Activated CD4-positive, alpha-beta T cell treated with anti-CD3 and anti-CD28 coated beads, Interleukin-2, amount 10 ng/mL, durations not matched to agents 7 days and 5 days (primary cell): ENCODE measurements at places on chromosomes 3 and 15. TPM values are rescaled to one million over a fixed set of nuclear protein-coding genes. Genes with fewer than 3 reads are reported as not detected.
A peak's percentile ranks its signal among the peaks of the same experiment; 100 is the strongest.

GRCh38 chr3:40278791-40279190 lies 30.7 kb upstream of the EIF1B start:
- no peak overlapping the region for H3K27ac ChIP-seq
- H3K4me3 ChIP-seq: no peak overlapping the region
- no peaks in the 10 kb centered on the region for H3K36me3 ChIP-seq
- no peak for DNase-seq
- no peaks in the 10 kb centered on the region for H3K4me1 ChIP-seq

DNA sequence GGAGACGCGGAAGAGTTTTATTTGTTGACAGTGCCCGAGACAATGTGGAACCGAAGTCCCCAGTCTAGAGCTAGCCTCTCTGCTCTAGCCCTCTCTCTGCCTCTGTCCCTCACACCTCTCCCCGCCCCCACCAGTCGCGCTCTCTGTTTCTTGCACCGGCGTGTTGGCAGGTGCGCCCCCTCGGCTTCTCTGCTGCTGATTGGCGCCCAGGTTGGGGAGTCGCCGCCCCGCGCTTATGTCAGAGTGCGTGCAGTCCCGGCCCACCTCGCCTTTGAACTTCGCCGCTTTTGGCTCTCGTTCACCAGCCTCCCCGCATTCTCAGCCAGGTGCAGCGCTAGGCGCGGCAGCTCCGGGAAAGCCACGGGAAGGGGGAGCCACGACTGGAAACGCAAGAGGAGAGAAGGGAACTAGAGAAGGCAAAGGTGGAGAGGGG lies at the start of gene SOX14:
Gene SOX14, plus strand, starts transcription at position 315 of the 433 bp plus-strand sequence. CDS start 470 bp downstream, outside the sequence.
- peak within 1 kb of the TSS; percentile 9 for H3K27ac ChIP-seq
- H3K36me3 ChIP-seq: no peaks in the 10 kb centered on the region
- no peak for DNase-seq
- H3K4me3 ChIP-seq: no peak within 1 kb of the TSS

GRCh38 chr3:48018841-48019240 lies 2.6 kb upstream of the MAP4 start:
- DNase-seq: no peak
- H3K4me1 ChIP-seq: peaks cover 30% of the 10 kb centered on the region
- H3K4me3 ChIP-seq: no peak overlapping the region
- no peaks in the 10 kb centered on the region for H3K27me3 ChIP-seq
- H3K36me3 ChIP-seq: peaks cover 2% of the 10 kb centered on the region

GRCh38 chr3:87324609-87325008 lies 48.2 kb upstream of the POU1F1 start:
- no peaks in the 10 kb centered on the region for H3K36me3 ChIP-seq
- peaks cover 11% of the 10 kb centered on the region for H3K27me3 ChIP-seq
- DNase-seq: no peak
- no peak overlapping the region for H3K4me3 ChIP-seq
- H3K27ac ChIP-seq: no peak overlapping the region

GRCh38 chr15:69583626-69584025 lies 131.0 kb downstream of the RPLP1 start:
- no peak for DNase-seq
- no peaks in the 10 kb centered on the region for H3K27me3 ChIP-seq
- H3K27ac ChIP-seq: no peak overlapping the region
- no peak overlapping the region for H3K4me3 ChIP-seq
- peaks cover 15% of the 10 kb centered on the region for H3K4me1 ChIP-seq
- H3K36me3 ChIP-seq: no peaks in the 10 kb centered on the region

DNA sequence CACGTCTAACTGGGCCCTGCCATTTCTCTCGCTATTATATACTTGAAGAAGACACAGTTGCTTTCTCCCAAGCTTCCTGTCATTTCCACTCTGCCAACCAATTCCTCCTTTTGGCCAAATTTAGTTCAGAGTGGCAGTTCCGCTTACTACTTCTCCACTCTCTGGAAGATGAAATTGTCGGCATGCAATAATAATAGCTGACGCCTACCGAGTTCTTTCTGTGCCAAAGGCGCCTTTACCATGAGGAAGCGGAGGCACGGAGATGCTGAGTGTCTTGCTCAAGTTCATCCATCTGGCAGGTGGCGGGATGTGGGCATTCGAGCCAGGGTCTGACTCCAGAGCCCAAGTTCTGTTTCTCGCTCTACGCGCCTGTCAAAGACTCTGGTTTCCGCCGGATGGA lies 14.6 kb upstream of the NRROS start:
- peak overlapping the region; percentile 50 for H3K4me3 ChIP-seq
- peaks cover 5% of the 10 kb centered on the region for H3K36me3 ChIP-seq

DNA sequence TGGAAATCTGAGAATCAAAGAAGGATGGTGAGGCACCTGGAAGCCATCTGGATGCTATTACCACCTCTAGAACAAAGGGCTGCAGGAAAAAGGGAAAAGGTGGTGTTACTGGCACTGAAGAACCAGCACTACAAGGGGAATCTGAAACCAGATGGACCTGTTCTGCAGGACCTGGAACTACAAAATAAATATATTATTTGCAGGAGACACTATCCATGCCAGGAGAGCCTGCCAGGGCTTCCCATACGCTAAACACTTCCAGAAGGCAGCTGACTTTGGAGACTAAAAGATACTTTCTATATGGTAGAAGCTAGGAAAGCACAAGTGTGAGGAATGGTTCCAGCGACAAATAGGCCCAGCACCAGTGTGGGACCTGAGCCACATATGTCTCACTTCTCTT lies 83.4 kb upstream of the POU1F1 start:
- H3K27ac ChIP-seq: no peak overlapping the region
- no peaks in the 10 kb centered on the region for H3K36me3 ChIP-seq
- H3K4me3 ChIP-seq: no peak overlapping the region
- H3K27me3 ChIP-seq: no peaks in the 10 kb centered on the region

GRCh38 chr15:42832576-42832975 lies 88.0 kb downstream of the TTBK2 start:
- no peaks in the 10 kb centered on the region for H3K27me3 ChIP-seq
- no peak for DNase-seq
- no peaks in the 10 kb centered on the region for H3K36me3 ChIP-seq
- no peaks in the 10 kb centered on the region for H3K4me1 ChIP-seq
- no peak overlapping the region for H3K4me3 ChIP-seq
- no peak overlapping the region for H3K27ac ChIP-seq

DNA sequence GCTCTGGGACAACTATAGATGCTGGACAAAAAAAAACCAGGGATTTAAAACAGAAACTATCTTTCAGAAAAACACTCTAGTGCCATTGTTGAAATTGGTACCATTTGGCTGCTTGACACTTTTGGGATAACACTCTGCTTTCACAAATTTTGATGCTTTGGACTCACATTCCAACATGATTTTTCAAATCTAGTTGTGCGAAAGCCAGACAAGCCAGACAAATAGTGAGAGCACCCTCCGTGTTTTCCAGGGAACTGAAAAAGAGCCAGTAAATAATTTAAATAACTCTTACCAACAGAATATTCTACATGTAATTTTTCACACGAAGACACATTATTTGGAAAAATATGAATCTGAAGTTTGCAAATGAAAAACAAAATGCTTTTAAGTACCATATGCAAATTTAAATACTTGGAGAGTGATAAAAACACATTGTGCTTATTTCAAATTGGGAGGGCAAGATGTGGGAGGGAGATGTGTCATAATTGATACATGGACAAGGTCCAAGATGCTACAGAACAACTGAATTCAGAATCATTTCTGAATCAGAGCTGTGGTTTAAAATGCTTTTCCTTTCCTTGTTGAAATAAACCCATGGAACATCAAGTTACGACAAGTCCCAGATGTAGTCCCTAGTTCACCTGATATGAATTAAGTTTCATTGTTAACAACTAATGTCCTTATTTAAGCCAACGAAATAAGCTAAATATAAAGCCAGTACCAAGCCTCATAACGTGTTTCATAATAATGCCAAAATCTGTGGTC lies 144.2 kb upstream of the SOX2 start:
- H3K4me1 ChIP-seq: no peaks in the 10 kb centered on the region
- no peak for DNase-seq
- no peak overlapping the region for H3K4me3 ChIP-seq
- no peak overlapping the region for H3K27ac ChIP-seq
- no peaks in the 10 kb centered on the region for H3K36me3 ChIP-seq
- H3K27me3 ChIP-seq: no peaks in the 10 kb centered on the region

DNA sequence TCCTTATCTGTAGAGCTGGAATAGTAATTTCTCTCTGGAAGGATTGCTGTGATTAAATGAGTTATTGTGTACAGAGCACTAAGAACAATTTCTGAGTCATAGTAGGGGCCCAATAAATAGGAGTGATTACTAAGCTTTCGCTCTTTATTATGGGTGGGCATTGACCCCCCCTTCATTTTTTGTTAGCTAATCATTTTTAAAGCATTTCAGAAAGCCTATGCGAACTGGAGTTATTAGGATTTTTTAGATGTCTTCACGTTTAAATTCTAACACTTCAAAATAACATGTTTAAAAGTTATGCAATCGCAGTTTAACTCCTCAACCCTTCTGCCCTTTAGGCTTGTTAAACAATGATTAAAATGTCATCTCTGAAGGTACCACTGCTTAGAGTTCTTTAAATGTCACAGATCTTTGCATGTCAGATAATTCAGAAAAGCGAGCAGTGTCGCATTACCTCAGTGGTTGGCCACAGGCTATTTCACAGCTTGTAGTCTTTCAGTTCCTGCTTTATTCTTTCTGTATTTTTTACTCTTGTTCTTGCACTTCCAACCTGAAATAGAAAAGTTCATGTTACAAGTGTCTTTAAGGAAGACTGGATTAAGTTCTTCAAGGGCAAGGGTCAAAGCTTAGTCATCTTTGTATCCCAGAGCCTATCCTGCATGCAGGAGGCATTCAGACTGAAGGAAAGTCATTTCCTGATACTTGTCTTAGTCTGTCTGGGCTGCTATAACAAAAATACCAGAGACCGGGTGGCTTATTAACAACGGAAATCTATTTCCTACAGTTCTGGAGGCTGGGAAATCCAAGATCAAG lies 102.9 kb downstream of the FNDC3B start:
- H3K4me1 ChIP-seq: peaks cover 33% of the 10 kb centered on the region
- H3K4me3 ChIP-seq: no peak overlapping the region
- DNase-seq: no peak
- peaks cover 4% of the 10 kb centered on the region for H3K36me3 ChIP-seq
- H3K27ac ChIP-seq: no peak overlapping the region

GRCh38 chr15:38554354-38554753 lies 10.3 kb downstream of the RASGRP1 start:
- H3K36me3 ChIP-seq: peaks cover 87% of the 10 kb centered on the region
- H3K4me1 ChIP-seq: peaks cover 88% of the 10 kb centered on the region
- H3K4me3 ChIP-seq: peak overlapping the region; percentile 0
- H3K27me3 ChIP-seq: no peaks in the 10 kb centered on the region
- peak overlapping the region; percentile 38 for H3K27ac ChIP-seq

DNA sequence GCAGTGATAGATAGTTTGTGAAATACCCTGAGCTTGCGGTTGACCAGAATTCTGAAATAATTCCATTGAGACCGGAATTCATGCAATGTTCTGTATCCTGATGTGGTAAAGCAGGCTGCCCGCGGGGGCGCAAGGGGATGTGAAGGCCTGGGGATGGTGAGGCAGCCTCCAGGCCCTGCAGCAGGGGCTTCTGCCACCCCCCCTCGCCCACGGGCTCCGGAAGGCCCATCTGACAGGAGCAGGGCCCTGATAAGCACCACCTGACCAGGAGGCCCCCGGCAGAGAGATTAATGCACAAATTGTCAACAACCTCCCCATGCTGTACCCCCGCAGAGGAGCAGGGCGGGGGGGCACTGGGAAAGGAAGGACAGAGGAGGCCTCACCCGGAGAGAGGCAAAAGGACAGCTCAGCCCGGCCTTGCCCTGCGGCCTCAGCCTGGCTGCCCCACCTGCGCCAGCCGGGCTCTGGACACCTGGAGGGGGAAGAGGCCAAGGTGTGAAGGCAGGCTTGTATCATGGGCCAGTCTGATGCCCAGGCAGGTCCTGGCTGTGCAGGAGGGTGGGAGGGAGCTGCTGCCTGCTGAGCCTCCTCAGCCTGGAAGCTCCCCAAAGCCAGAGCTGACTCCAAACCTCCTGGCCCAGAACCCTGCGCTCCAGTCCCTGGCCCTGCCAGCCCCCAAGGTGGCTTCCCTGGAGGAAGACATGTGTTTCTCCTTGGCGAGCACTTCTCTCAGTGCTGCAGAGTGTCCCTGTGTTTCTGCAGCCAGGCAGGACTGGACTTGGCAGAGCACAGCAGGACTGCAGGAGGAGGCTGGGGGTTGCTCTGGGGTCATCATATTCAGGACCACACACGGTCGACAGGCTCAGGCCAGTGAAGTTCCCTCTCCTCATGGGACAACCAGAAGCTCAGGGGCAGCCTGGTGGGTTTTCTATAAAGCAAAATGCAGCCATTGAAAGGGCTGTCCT lies 46.5 kb downstream of the RPN1 start:
- no peaks in the 10 kb centered on the region for H3K36me3 ChIP-seq
- peaks cover 1% of the 10 kb centered on the region for H3K4me1 ChIP-seq
- H3K27me3 ChIP-seq: peaks cover 6% of the 10 kb centered on the region

- DNase-seq: peak; percentile 58
- H3K27ac ChIP-seq: peak overlapping the region; percentile 95
- peaks cover 36% of the 10 kb centered on the region for H3K4me1 ChIP-seq
- no peaks in the 10 kb centered on the region for H3K27me3 ChIP-seq
These were observed 10.9 kb downstream of the GNB5 start for GRCh38 chr15:52180196-52180835.

- peak overlapping the region; percentile 71 for H3K4me3 ChIP-seq
- no peak overlapping the region for H3K27ac ChIP-seq
- peaks cover 72% of the 10 kb centered on the region for H3K27me3 ChIP-seq
- H3K36me3 ChIP-seq: no peaks in the 10 kb centered on the region
- no peak for DNase-seq
These were observed 31.3 kb upstream of the ST3GAL6 start for GRCh38 chr3:98731720-98732285.

- H3K4me3 ChIP-seq: no peak overlapping the region
- peaks cover 2% of the 10 kb centered on the region for H3K27me3 ChIP-seq
- peaks cover 10% of the 10 kb centered on the region for H3K4me1 ChIP-seq
- H3K36me3 ChIP-seq: no peaks in the 10 kb centered on the region
- no peak overlapping the region for H3K27ac ChIP-seq
- no peak for DNase-seq
These were observed 44.3 kb upstream of the MRPS22 start for GRCh38 chr3:139299261-139300132.

DNA sequence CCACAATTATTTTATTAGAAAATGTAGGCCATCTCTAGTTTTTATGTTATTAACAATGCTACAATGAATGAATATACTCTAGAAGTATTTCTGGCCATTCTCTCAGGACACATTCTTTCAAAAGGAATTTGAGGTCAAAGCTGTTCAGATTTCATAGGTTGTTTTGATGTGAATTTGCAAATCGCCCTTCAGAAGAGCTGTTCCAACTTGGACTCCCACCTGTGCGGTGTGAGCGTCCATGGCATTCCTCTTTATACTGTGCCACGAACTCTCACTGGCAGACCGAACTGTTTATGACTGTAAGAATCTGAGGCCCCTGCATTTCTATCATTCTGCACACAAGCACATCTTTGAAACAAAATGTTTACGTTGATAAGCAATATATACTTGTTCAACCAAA lies 18.6 kb upstream of the SLC24A5 start:
- no peaks in the 10 kb centered on the region for H3K4me1 ChIP-seq
- no peak overlapping the region for H3K27ac ChIP-seq
- H3K4me3 ChIP-seq: no peak overlapping the region
- H3K36me3 ChIP-seq: no peaks in the 10 kb centered on the region
- peaks cover 19% of the 10 kb centered on the region for H3K27me3 ChIP-seq
- DNase-seq: no peak

GRCh38 chr3:56318891-56319290 lies 149.4 kb downstream of the ERC2 start:
- peaks cover 6% of the 10 kb centered on the region for H3K27me3 ChIP-seq
- no peak overlapping the region for H3K4me3 ChIP-seq
- no peak overlapping the region for H3K27ac ChIP-seq
- DNase-seq: no peak
- no peaks in the 10 kb centered on the region for H3K4me1 ChIP-seq

The ISL2 gene
- total RNA-seq: 0.82 TPM

The CACNA2D2 gene
- total RNA-seq: 0.60 TPM

The GOLGA8M gene
- 1.7 TPM for total RNA-seq

The SLC28A2 gene
- total RNA-seq: not detected

The BTBD1 gene
- 50.4 TPM for total RNA-seq

The CASR gene
- total RNA-seq: 0.06 TPM
